ENCODE measurements at places on chromosomes 6 and 20. TPM values are rescaled to one million over a fixed set of nuclear protein-coding genes. Genes with fewer than 3 reads are reported as not detected.

DNA sequence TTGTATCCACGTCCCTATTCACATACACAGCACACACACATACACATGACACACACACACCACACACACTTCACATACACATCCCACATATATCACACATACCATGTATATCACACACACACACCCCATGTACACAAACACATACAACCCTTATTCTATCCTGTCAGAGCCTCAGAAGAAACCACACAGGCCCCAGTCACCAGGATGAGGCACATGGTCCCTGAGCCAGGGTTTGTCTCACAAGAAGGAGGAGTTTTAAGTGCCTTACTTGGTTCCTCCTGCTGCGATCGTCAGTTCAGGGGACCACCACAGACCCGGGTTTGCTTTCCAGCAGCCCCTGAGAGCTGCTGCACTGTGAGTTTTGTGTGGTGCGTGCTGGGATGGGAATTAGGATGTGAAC lies 23.6 kb downstream of the BFSP1 start:
- no peaks in the 10 kb centered on the region for H3K27me3 ChIP-seq
- peaks cover 6% of the 10 kb centered on the region for H3K4me1 ChIP-seq
- H3K4me3 ChIP-seq, result no peak overlapping the region
- no peak for DNase-seq

GRCh38 chr6:3946778-3947177 lies 97.6 kb downstream of the FAM50B start:
- H3K4me1 ChIP-seq, result no peaks in the 10 kb centered on the region
- DNase-seq, result no peak
- no peak overlapping the region for H3K27ac ChIP-seq
- no peaks in the 10 kb centered on the region for H3K27me3 ChIP-seq
- peak overlapping the region; percentile 38 for H3K4me3 ChIP-seq

DNA sequence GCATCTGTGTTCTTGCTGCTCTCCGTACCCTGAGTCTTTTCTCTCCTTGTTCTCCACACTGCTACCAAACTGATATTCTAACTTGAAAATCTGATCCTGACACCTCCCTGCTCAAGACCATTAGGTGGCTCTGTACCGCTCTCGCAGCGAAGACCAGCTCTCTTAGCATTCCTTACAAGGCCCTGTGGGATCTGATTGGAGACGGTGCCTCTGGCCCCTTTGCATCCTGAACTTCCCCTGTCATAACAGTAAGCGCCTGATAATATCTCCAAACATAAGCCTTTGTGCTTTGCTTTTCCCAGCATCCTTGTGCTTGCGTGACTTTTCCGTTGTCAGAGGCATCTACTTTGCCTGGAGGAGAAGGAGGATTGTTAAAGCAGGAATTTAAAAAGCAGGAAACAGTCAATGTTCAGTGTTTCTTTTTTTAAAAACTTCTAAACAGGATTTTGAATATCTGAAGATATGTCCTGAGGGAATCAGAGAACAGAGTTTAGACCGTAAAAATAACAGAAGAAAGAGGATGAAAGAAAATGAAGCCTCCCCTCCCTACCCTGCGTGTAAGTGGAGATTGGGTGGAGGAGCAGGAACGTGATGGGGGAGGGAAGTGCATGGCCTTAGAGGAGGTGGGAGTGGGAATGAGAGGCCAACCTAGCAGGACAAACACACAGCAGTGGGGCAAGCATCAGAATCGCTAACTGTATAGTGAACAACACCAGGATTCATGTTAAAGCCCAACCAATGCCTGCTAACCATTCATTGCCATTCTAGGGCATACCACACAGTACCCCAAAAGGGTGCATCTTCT lies 89.2 kb upstream of the STMND1 start:
- no peak overlapping the region for H3K27ac ChIP-seq
- H3K36me3 ChIP-seq, result no peaks in the 10 kb centered on the region
- DNase-seq, result no peak
- H3K27me3 ChIP-seq, result no peaks in the 10 kb centered on the region
- H3K4me3 ChIP-seq, result no peak overlapping the region
- H3K4me1 ChIP-seq, result no peaks in the 10 kb centered on the region

- no peak overlapping the region for H3K27ac ChIP-seq
- no peaks in the 10 kb centered on the region for H3K4me1 ChIP-seq
- no peaks in the 10 kb centered on the region for H3K27me3 ChIP-seq
- no peak for DNase-seq
Measured at GRCh38 chr6:20875369-20875963, 341.2 kb downstream of the CDKAL1 start.

- peaks cover 12% of the 10 kb centered on the region for H3K4me1 ChIP-seq
- H3K4me3 ChIP-seq, result peak overlapping the region; percentile 77
- no peaks in the 10 kb centered on the region for H3K27me3 ChIP-seq
- H3K36me3 ChIP-seq, result peaks cover 3% of the 10 kb centered on the region
Measured at GRCh38 chr20:63895952-63896263, 982 bp downstream of the DNAJC5 start.

GRCh38 chr6:113732384-113732966 lies 124.7 kb upstream of the MARCKS start:
- H3K27me3 ChIP-seq, result no peaks in the 10 kb centered on the region
- no peak for DNase-seq
- no peak overlapping the region for H3K4me3 ChIP-seq
- H3K27ac ChIP-seq, result no peak overlapping the region
- no peaks in the 10 kb centered on the region for H3K4me1 ChIP-seq

The SNAP91 gene
- 0.64 TPM for total RNA-seq

The PRKN gene
- total RNA-seq, result 2.6 TPM

The MAN1A1 gene
- 75.5 TPM for total RNA-seq

The ARMH2 gene
- not detected for total RNA-seq

The KIAA1586 gene
- total RNA-seq, result 2.0 TPM

The APOBEC2 gene
- not detected for total RNA-seq
